NCI-H526 treated with DMSO at 0.1 percent for 48 hours (cell line): ENCODE measurements at places on chromosomes 4 and X.

DNA sequence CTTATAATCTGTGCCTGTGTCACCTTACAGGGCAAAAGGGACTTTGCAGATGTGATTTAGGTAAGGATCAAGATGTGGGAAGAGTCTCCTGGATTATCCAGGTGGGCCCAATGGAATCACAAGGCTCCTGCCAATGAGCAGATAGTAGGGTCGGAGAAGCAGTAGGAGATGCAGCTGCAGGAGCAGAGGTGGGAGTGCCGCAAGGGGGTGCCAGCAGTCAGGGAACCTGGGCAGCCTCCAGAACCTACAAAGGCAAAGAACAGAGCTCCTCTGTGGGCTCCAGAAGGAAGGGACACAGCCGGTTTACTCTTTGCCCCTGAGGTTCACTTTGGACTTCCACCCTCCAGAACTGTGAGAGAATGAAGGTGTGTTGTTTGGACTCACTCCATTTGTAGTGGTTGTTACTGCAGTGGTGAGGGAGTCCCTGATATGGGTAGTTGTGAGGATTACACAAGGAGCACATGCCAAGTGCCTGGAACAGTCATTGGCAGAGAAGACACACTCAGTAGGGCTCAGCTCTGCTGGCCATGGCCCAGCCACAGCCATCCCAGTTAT is 318.5 kb downstream of the EVC2 start:
- DNase-seq = no peak

- DNase-seq = no peak
Observed at GRCh38 chr4:48138936-48139335, 4.9 kb upstream of the TXK start.

GRCh38 chrX:63656871-63657580 is 128.0 kb downstream of the ARHGEF9 start:
- no peak for DNase-seq

GRCh38 chr4:124526331-124526730 is 186.2 kb downstream of the ANKRD50 start:
- DNase-seq = no peak

GRCh38 chr4:77196866-77197265 is 39.9 kb downstream of the CCNG2 start:
- no peak for DNase-seq

DNA sequence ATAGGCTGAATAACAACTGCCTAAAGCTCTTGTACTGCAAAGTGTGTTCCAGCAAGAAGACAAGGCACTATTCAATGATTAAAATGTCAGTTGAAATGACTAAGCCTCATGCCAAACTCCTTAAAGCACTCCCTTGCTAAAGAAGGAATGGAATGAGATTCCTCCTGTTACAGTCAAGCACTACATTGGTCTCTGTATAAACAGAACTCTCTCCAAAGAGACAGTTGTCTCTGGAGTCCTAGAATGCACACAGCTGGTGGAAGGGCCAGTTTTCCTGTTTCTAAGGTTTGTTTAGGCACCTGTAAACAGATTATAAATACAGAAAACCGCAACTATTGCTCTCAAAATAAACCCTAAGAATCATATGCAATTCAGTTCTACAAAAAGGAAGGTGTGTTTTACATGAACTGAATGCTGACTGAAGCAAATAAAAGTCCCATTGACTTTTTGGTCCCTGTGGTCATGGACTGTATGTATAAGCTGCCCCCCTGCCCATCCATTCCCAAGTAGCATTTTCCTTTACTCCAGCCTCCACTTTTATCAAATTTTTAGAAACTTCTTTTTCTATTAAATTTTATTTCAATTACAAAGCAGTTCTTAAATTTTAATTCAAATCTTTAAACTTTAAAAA is 47.0 kb downstream of the FAT1 start:
- no peak for DNase-seq

- no peak for DNase-seq
Observed at GRCh38 chr4:14562901-14563300, 439.4 kb upstream of the CPEB2 start.

DNA sequence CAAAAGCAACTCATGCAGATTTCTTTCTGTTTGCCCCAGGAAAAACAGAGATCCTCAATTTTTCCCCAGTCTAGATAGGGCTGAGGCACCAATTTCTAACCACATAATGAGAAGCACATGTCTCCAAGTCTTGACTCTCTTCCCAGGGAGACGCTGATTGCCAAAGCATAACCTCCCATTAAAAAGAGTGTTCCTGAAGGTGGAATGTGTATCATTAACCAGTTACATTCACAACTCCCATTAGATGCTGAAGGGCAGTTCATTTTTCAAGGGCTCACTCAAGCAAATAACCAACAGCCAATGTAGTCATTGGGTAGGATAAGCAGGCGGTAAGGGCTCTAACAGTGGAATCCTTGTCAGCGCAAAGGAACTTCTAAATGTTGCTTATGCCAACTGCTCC is 27.5 kb downstream of the TMEM47 start:
- no peak for DNase-seq

GRCh38 chr4:144579411-144580030 is 66.4 kb upstream of the HHIP start:
- DNase-seq = no peak

- DNase-seq = no peak
Observed at GRCh38 chr4:28879178-28879577, 1841.0 kb upstream of the PCDH7 start.

DNA sequence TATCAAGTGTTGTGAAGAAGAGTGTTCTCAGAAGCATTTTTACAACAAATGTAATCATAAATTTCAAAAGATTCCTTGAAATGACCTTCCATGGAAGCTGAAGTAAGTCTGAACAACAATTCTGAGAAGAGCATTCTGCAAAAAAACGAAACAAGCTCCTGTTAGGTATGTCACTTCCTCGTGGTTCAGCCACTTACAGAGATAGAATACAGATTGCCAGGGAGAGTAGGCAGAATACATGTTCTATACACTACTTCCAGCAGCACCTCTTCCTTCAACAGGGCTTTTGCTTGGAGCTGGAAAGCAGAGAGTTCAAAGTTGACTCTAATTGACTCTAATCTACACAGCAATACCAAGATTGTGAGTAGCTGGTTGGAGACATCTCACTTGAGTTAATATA is 274.5 kb downstream of the ADGRA3 start:
- DNase-seq = no peak

GRCh38 chr4:185108185-185108584 is 34.9 kb upstream of the SLC25A4 start:
- DNase-seq = no peak

GRCh38 chrX:14065800-14066199 is 36.1 kb upstream of the GEMIN8 start:
- DNase-seq = no peak

GRCh38 chrX:10484683-10485247 is 135.6 kb downstream of the MID1 start:
- DNase-seq = no peak

- DNase-seq = no peak
Observed at GRCh38 chrX:18017411-18017810, 156.3 kb upstream of the RAI2 start.

- no peak for DNase-seq
Observed at GRCh38 chr4:3401436-3402171, 40.2 kb upstream of the HGFAC start.

- DNase-seq = no peak
Observed at GRCh38 chr4:177385576-177386277, 56.5 kb downstream of the AGA start.

DNA sequence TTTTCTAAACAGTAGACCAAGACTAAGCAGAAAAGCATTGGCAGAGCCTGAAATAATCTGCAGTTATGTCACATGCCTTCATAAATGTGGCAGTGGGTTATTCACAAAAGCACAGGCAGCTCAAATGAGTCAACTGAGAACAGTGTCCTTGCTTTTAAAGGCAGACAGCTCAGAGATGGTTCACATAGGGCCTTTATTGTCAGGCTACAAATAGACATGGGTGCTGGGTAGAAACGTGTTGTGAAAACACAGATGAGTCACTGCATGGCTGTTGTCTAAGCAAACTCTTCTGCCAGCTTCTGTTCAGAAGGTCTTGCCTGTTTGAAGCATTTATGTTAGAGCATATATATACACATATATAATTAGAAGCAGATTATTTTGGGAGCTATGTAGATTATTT is 118.0 kb downstream of the SLC4A4 start:
- DNase-seq = no peak

DNA sequence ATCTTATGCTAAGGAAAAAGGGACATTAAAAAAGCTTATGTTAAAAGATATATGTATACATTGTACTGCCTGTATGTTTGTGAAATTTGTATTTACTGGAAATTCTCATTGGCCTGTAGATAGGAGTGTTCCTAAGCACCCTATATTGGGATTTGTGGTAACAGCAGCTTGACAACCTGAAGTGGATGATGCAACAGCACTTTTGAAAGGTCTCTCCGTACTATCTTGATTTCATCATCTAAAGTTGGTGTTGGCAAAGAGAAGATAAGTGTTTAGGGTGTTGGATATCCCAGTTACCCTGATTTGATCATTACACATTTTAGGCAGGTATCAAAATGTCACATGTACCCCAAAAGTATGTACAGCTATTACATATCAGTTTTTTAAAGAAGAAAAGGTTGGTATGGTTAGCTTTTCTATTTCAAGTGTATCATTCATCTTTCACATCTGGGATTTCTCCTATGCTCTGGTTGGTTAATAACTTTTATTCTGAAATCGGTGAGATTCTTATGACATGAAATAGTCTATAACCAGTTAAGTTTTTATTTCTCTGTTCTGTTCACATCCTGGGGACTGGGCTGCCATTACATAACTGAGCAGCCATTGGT is 10.3 kb downstream of the HADH start:
- no peak for DNase-seq

GRCh38 chr4:124262211-124263179 is 450.0 kb downstream of the ANKRD50 start:
- peak; percentile 68 for DNase-seq

GRCh38 chr4:88439161-88439760 is 17.7 kb upstream of the HERC5 start:
- DNase-seq = no peak

GRCh38 chrX:1491851-1492349 is 39.2 kb upstream of the ASMTL start:
- DNase-seq = no peak

DNA sequence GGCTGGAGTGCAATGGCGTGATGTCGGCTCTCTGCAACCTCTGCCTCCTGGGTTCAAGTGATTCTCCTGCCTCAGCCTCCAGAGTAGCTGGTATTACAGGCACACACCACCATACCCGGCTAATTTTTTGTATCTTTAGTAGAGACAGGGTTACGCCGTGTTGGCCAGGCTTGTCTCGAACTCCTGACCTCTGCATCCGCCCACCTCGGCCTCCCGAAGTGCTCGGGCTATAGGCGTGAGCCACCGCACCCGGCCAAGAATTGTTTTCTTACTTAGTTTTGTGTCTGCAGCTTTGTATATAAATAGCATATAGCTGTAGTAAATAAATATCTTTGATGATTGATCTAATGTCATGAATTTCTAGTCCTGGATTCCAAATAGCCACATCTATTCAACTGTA is 81.1 kb downstream of the IL1RAPL1 start:
- DNase-seq = no peak

GRCh38 chr4:73744203-73744602 is 3.8 kb downstream of the CXCL8 start:
- no peak for DNase-seq

GRCh38 chr4:80875642-80876041 is 154.9 kb upstream of the BMP3 start:
- no peak for DNase-seq

DNA sequence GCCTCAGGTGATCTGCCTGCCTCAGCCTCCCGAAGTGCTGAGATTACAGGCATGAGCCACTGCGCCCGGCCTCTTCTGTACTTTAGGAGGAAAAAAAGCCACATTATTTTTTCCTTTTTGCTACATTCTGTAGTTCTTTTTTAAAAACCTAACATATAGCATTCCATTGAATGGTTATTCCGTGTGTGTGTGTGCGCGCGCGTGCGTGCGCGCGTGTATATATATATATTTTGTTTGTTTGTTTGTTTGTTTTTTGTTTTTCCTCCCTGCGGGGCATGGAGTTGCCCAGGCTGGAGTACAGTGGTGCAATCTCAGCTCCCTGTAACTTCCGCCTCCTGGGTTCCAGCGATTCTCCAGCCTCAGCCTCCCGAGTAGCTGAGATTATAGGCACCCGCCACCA is 59.5 kb downstream of the ARHGAP10 start:
- DNase-seq = no peak

DNA sequence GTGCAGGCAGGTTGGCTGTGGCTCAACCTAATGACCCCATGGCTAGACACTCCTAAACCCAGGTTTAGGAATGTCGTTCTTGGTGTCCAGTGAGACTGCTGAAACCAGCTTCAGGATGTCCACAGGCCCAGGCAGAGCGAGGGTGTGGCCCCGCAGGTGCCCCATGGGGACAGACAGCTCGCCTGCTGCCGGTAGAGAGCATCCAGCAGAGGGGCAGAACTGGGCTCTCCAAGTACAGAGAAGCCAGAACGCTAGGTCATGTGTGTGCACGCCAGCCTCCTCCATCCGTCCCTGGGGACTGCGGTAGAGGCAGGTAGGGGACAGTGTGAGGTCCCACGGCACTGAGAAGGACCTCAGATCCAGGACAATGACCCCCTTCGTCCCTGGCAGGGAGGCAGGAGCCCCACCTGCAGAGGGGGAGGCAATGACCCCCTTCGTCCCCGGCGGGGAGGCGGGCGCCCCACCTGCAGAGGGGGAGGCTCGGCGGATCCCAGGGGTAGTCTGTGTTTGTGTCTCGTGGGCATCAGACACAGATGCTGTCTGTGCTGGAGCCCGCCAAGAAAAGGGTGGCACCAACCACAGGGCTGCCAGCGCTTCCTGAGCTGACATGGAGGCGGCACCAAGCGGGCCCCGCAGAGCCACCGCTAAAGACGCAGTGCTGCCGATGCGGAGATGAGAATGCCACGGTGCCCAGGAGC is 118.4 kb downstream of the FAM53A start:
- no peak for DNase-seq

- DNase-seq = no peak
Observed at GRCh38 chr4:152564336-152564735, 28.4 kb upstream of the FBXW7 start.

- DNase-seq = no peak
Observed at GRCh38 chrX:13666836-13667235, 13.9 kb downstream of the TCEANC start.

GRCh38 chrX:39459952-39460351 is 637.8 kb downstream of the BCOR start:
- DNase-seq = no peak

DNA sequence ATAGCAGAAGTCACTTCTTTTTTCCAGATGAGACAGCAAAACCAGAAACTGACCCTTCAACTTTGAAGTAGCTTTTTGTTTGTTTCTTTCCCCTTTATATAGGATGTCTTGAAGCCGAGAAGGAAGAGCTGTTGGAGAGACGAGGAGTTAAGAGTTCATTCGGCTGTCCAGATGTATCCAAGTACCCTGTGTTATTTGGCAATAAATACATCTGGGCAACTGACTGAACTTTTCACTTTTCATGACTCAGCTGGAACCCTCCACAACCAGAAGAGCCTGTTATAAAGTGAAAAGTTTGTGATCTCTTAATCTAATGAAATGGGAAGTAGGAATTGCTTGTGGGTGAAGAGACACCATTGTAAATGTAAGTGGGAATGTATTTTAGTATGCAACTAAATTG is 131.2 kb downstream of the HTR2C start:
- no peak for DNase-seq
